ENCODE measurements at places on chromosomes 4 and X.

DNA sequence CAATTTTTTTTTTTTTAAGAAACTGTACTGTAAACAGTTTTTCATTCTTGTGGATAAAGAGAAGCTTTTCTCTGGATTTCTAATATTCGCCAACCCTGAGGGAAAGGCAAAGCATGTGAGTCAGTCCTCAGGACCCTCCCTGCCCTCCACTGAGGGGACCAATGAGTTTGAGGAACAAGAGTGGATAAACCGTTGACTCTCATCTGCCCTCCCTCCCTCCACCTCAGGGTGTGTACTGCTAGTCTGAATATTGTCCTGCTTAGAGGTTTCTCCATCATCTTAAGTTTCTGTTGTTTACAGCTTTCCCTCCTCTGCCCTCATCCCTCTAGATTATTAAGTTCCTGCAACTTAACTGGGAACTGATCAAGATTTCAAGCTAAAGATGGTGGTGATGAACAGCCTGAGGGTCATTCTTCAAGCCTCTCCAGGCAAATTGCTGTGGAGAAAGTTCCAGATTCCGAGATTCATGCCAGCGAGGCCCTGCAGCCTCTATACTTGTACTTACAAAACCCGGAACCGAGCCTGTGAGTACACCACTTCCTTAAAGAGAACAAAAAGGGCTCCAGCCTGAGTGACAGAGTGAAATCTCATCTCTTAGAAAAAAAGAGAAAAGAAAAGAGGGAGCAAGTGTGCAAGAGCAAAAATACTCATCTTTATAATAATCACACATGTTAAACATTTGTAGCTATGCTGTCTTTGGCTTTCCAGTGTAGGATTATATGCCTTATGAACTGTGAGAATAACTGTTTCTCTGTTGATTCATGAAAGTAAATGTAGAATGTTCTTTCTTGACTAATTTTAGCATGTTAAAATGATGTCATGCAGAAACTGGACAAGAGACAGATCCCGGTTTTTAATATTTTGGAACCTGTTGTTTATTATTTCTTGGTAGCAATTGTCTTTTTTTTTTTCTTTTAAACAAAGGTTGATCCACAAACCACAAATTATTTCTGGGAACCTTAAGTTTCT lies 11.9 kb downstream of the CA5B start:
- no peak for DNase-seq

DNA sequence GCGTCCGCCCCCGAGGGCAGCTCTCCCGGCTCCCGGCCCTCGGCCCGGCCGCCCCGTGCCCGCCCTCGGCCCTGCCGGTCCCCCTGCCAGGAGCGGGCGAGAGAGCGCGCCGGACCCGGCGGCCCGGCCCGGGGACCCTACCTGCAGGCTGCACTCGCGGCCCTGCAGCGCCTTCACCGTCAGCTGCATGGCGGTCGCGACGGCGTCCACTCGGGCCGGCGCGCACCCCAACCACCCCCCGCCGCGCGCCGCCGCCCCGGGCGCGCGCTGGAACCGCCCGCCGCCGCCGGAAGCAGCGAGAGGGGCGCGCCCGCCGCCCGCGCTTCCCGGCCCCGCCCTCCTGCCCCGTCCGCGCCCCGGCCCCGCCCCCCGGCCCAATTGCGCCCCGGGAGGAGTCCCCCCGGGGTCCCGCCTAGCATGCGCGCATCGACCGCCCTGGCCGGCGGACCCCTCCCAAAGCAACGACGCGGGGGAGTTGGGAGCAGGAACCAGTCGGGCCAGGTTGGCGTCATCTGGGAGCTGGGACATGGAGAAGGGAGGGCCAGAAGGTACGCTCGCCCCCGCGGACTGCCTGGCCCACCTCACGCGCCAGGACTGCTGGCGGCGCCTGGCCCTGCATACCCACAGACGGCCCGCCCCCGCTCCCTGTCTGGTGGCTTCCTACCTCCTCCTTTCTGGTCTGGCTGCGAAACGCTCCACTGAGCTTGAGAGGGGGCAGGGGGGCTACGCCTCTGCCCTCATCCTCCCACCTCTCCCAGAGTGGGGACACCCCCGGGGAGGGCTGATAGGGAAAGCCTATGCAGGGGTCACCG lies at the start of gene UBL4A:
Gene UBL4A, minus strand, starts transcription at position 220 of the 812 bp plus-strand sequence. Its CDS starts 31 bp downstream, at position 189.
- DNase-seq = peak; percentile 27

GRCh38 chr4:64713256-64713840 lies 304.1 kb upstream of the TECRL start:
- DNase-seq = no peak

GRCh38 chr4:110904435-110905065 lies 281.7 kb upstream of the PITX2 start:
- DNase-seq = no peak

DNA sequence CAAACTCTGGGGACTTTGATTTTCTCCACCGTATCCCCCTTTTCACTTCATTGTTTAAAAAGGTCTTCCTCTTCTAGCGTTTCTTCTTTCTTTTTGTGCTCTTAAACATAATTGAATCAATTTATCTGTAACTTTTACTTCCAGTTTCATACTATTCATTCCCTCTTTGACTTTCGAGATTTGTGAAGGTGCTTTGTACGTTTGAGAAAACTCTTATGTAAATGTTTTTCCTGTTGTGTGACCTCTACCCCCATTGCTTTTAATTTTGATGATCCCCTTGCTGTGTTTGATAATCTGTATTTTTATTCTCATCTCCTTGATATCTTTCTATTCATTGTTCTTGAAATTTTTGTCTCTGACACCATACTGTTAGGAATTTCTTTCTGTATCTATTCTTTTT lies 4.8 kb downstream of the USP38 start:
- DNase-seq = no peak

GRCh38 chrX:40931921-40932320 lies 153.3 kb upstream of the USP9X start:
- no peak for DNase-seq

DNA sequence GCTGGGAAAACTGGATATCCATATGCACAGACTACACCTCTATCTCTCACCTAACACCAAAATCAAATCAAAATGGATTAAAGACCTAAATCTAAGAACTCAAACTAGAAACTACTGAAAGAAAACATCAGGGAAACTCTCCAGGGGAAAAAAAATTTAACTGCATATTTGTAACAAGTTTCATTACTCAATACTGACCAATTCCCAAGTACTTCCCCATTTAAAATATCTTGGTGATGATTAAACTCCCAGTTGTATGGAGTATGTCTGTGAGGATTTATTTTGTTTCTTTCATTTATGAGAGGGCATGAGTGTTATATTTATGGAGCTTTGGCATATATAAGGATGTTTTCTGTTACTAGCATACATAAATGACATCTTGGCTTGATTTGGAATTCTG lies 112.3 kb upstream of the IL15 start:
- DNase-seq = no peak

DNA sequence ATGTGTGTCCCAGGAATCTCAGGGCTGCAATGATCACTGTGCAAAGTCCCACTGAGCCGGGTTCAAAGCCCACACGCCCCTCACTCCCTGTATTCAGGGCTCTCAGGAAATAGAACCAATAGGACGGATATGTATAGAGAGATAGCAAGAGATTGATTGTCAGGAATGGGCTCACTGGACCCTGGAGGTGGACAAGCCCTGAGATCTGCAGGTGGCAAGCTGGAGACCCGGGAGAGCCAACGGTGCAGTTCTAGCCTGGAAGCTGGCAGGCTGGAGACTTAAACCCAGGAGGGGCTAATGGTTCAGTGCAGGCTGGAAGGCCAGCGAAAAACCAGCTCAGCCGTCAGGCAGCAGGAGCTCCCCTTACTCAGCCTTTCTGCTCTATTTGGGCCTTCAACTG lies 52.8 kb upstream of the ADRA2C start:
- DNase-seq = no peak

- DNase-seq = no peak
Measured at GRCh38 chrX:24399550-24399949, 39.1 kb downstream of the SUPT20HL1 start.

DNA sequence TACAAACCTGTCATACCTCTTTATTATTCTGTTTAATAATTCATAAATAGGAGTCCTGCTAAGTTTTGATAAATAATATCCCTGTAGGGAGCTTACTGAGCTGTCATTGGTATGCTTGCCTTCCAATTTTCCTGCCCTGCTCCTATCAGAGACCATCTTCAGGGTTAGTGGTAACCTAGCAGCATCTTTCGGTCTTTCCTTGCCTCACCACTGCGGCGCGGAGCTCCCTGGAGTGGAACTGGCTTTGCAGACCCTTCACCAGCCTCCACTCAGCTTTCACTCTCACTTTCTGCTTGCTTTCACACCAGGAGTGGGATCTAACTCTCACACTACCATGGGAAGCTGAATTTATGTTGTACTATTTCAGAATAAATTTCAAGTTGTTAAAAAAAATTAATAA lies 481.7 kb upstream of the ATOH1 start:
- no peak for DNase-seq

DNA sequence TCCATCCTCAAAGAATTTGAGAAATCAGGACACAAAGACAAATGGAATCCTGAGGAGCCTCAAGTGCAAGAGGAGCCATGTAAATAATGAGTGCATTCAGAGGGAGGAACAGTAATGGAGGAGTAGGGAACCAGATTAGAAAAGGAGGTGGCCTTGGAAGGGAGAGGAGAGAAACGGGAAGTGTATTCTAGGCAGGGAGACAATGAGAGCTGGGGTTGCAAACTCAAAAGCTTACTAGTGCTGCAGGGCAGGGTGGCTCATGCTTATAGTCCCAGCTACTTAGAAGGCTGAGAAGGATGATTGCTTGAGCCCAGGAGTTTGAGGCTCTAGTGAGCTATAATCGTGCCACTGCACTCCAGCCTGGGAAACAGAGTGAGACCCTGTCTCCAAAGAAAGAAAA lies 113.2 kb upstream of the LSM6 start:
- DNase-seq = no peak

DNA sequence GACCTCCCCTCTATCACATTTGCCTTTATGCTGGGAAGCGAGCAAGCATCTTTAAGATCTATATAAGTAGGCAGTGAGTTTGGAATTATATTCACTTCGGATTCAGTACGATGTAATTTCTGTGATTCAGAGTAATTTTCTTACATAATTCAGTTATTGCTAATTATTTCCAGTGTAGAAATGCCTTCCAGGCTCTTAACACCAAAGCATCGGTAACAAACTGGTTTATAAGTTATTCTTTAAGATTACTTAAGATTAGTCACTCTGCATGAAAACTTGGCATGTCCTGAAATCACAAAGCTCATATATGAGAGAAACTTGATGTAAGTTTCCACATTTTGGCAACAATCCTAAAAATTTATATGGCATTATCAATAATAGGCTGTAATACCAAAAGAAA lies 120.8 kb downstream of the ADAMTS3 start:
- DNase-seq = no peak

DNA sequence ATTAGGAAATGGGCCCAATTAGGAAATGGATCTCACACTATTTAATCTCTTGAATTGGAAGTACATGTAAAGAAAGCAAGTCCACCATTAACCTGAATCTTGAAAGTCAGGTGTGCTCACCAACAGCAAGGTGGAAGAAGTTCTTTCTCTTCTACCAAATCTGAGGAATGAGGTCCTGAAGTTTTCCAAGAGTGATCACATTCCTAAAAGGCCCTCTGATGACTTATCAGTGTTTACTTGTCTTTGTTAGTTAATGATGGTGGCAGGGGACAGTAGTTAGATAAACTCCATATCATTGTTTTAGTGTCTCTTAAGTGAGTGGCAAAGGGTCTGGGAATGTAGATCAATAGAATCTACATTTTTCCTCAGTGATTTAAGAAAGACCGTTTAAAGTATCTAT lies 61.3 kb upstream of the APELA start:
- DNase-seq = no peak

DNA sequence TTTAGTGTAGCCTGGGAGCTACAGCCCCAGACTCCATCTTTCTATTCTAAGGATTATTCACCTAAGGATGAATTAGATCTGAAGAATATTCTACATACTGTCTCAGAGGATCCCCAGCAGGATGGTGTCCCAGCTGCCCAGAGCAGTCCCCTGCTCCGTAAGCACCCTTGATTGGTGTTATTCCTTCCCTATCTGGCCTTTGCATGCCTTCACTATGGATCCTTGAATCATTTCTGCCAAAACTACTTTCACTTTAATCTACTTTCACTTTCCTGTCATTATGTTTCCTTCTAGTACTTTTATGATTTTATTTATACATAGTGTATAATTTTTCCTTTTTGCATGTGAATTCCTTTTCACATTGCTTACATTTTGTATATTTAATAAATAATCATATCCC lies 39.2 kb downstream of the ARHGAP24 start:
- no peak for DNase-seq

GRCh38 chrX:150599226-150599625 lies 30.8 kb downstream of the MTM1 start:
- no peak for DNase-seq

DNA sequence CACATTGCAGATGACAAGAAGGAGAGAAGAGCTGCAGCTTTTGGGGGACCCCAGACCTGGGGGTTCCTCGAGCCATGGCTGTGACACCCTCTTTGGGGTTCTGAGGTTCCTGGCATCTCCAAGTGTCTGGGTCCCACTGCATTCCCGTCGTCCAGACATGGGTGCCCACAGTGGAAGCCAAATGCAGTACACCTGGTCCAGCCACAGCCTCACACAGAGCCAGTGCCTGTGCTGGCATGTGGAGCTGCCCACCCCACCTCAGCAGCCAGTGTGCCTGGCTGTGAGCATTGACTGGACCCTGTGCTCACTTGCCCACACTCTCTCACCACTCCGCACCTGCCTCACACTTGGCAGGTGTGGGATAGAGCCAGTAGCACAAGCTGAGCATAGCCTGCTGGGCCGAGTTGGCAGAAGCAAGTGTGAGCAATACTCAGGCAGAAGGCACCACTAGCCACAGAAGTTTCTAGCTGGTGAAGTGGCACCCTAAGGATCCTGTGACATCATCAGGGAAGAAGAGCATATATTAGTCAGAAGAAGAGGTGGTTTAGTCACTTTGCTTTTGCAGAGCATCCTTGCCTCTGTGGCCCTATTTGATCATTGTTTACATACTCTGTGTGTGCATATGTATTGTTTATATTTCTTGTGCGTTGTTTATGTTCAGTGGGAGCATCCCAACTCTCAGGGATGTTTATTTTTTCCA lies 65.0 kb upstream of the MAGEB2 start:
- no peak for DNase-seq

DNA sequence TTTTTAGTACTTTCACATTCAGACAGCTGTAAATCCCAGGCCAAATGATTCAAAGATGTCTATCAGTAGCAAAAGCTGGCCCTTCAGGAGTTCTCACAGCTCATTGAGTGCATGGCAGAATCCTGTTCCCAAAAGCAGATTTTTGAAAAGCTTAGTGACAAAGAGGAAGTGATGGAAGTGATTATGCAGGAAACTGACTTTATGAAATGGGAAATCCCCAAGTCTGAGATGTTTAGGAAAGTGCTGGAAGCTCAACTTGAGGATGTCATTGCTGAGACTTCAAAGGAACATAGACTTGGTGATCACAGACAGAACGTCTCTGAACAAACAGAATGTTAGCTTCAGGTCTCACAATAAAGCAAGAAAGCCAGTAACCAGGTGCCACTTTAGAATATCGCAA lies 51.0 kb upstream of the CFAP47 start:
- DNase-seq = no peak

DNA sequence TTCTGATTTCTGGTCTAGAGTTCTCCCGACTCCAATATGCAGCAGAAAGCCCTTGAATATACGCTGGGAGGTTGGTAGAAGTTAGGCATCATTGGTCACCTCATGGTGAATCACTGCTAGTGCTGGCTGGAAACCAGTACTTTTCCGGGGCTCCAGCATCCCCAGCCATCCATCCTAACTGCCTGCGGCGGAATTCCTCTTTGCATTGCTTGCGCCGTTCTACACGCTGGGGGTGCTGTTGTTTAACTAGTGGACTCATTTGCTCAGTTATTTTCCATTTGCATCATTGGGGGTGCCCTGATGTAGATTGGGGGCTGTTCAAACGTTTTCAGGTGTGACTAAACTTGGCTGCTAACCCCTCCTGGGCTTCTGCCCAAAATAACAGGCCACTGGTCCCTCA lies 23.3 kb upstream of the GPR50 start:
- no peak for DNase-seq

GRCh38 chrX:26208012-26208411 lies 8.0 kb upstream of the MAGEB5 start:
- DNase-seq = no peak

All from activated CD4-positive, alpha-beta T cell treated with anti-CD3 and anti-CD28 coated beads for 24 hours (primary cell).